Uterus (tissue), 4 donors: ENCODE measurements at places on chromosomes 12 and 14. TPM values are rescaled to one million over a fixed set of nuclear protein-coding genes. Genes with fewer than 3 reads are reported as not detected.

DNA sequence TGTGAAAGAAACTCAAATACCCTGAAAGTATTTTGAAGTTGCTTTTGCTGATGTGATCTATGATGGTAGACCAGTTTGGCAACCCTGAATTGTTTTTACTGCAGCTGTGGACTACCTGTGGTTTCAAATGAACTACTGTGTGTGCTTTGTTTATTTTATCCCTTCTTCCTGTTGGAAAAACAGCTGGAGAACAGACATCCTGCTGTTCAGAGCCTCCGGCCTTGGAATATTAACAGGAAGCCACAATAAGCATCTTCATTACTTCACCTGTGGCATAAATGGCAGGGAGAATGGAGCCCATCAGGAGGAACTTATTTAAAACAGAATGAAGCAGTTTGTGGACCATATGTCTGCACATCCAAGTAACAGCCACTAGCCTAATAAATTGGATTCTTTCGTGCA, 104.8 kb downstream of the DUSP6 start:
- DNase-seq = no peak

The GALNT9 gene
- total RNA-seq = not detected

The PMEL gene
- not detected for total RNA-seq

DNA sequence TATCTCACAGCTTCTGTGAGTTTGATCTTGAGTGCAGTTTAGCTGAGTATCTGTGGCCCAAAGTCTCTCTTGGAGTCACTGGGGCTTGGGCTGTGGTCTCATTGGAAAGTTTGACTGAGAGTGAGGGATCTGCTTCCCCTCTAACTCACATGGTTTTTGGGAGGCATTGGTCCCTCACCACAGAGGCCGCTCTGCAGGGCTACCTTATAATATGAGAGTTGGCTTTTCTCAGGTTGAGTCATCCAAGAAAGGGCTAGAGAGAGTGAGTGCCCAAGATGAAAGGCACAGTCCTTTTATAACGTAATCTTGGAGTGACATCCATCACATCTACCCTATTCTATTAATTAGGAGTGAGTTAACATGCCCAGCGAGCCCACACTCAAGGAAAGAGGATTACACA, 175.8 kb downstream of the SLC41A2 start:
- DNase-seq = no peak

- DNase-seq = no peak
Measured at GRCh38 chr12:1069846-1070245, 78.8 kb downstream of the ERC1 start.

GRCh38 chr14:65414961-65415589, 2.5 kb downstream of the FUT8 start:
- DNase-seq = no peak

DNA sequence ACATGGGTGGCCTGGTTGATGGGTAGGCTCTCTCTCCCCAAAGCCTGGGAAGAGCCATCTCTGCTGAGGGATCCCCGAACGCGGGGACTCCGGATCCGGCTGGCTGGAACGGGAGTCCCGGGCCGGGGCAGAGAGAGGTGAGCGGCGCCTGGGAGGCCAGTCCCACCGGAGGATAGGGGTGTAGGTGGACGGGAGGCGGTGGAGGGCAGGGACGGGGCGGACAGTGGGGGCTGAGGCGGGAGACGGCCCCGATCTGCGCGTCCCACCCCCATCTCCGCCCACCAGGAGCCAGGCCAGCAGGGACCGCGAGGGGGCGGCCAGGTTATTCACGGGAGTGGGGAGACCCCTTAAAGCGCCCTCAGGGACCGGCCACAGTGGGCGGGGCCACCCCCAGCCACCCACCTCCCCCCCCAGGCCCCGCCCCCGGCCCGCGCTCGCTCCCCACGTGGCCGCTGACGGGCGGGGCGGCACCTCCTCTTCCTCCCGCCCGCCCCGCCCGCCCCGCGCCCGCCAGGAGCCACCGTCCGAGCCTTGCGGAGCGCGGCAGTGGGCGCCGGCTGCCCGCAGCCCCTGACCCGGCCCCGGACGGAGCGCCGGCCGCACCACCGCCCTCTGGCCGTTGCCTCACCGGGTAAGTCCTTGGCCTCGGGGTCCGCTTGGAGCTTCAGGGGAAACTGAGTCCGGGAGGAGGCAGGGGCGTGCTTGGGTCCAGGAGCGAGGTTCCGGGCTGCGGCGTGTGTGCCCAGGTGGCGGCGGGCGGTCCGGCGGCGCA, at the start of gene INF2:
TSS of gene INF2 (plus strand) at position 510 of the 772 bp plus-strand sequence. CDS start 11,748 bp downstream, outside the sequence.
- peak; percentile 66 for DNase-seq

DNA sequence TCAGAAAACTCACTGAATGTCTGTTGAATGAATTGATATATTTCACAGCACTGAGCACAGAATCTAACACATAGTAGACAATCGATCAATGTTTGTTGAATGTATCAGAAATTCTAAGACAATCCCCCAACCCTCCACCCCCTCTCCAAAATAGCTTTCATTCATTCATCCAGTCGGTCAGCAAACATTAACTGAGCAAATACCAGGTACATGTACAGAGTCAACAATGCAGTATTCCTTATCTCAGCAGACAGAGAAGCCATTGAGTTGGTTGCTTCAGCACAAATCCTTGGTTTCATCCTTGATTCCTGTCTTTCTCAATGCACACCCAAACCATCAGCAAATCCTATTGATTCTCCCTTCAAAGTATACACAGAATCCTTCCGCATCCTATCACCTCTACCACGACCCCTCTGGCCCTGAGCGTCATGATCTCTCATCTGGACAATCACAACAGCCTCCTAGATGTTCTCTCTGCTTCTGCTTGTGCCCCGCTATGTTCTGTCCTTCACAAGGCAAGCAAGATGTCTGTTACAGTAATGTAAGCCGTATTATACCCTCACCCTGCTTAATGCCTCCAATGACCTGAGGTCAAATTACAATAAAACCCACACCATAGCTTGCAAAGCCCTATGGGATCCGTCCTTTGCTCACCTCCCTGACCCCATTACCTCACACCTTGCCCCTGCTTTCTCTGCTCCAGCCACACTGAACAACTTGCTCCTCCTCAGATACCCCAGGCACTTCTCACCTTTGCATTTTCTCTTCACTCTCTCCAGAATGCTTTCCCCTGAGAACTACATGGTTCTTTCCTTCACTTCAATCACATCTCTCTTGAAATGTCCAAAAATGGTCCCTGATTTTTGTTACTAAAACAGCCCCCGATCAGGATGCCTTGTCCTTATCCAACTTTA, 738.1 kb upstream of the TBX3 start:
- DNase-seq = no peak

The METTL17 gene
- total RNA-seq = 62.3 TPM

- no peak for DNase-seq
Measured at GRCh38 chr14:54796961-54797360, 105.7 kb downstream of the GCH1 start.

DNA sequence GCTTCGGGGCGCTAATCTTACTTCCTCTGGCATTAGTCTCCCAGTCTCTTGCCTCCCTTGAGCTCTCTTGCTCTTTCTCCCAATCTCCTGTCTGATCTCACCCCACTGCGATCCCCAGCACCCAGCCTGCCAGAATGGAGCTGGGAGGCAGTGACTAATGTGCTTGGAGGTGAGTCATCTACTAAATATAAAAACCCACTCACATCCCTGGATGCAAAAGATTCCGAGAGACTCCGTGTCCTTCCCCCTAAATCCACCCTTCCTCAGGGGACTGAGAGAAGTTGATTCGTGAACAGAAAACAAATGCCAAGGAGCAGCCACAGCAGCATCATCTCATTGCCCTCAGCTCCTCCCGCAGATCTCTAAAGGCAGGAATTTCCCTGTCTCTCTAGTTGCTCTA, 45.7 kb upstream of the KCNA5 start:
- peak; percentile 42 for DNase-seq

The NEMF gene
- 108 TPM for total RNA-seq

The SLC8A3 gene
- total RNA-seq = 1.8 TPM

The SPRING1 gene
- total RNA-seq = 14.3 TPM

GRCh38 chr14:90114554-90114953, 52.8 kb downstream of the KCNK13 start:
- no peak for DNase-seq

DNA sequence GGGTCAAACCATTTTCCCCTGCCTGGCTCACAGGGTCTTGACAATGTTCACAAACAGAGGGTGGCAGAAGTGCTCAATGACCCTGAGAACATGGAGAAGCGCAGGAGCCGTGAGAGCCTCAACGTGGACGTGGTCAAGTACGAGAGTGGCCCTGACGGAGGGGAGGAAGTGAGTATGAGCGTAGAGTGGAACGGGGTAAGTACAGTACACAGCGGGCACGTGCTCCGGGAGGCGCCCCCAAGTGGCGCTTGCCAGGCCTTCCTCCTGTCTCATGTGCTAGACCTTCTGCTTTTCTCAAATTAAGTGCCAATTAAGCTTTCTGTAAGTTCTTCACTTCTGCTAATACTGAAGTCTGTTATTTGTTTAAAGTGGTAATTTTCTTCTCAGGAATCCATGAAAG, 35.9 kb downstream of the XRCC3 start:
- DNase-seq = no peak

The TMPRSS12 gene
- total RNA-seq = not detected

GRCh38 chr12:49358483-49359141, 8.7 kb upstream of the SPATS2 start:
- DNase-seq = no peak

GRCh38 chr14:63039866-63040265, 5.4 kb downstream of the KCNH5 start:
- DNase-seq = no peak

The HOXC12 gene
- total RNA-seq = not detected

DNA sequence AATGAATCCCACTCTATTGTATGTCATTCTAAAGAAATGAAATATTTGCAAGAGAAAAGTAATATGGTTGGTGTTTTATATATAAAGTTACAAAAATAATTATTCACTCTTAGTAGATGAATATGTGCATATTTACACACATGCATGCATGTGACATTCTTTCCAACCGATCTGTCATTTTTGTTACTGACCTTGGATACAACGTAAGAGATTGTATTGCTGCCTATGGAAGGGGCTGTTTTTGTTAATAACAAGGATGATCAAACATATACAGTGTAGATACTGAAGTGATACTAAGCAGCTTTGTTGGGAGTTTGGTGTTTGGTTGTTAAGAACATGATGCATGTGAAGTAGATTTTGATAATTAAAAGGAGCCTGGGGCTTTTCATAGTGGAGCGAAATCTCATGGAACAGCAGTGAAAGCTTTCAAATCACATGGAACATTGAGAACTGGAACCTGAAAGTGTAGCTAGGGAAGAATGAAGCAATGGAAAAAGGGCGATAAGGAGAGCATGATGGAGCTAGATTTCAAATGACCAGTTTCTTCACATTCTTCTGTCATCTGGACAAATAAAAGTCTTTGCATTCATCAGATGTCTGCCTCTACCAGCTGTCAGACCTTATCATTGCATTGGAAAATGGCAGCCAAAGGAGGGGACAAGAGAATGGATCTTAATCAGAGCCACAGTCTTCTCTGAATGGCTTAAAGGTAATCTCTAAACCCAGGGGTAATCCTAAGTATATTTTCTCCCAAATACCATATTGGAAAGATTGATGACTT, 10.0 kb downstream of the BORCS5 start:
- no peak for DNase-seq

DNA sequence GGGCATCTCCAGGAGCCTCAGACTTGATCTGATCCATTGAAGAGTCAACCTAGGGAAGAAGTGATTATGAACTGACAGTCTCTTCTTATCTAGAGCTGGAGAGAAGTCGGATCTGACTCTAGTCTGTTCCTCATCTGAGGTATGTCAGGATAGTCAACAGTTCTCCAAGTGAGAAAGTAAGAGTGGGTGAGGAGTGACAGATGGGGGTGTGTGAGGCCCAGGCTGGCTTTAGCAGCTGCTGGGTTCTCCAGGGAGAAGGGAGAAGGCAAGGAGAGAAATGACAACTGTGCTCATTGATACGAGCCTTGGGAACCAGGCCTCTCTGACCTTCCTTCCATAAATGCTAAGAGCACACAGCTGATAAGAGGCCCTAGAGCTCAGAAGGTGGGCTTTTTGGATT, 53.3 kb downstream of the IRAK3 start:
- no peak for DNase-seq

The SETD3 gene
- 121 TPM for total RNA-seq

GRCh38 chr12:97752129-97752528, 289.5 kb downstream of the RMST start:
- DNase-seq = no peak

GRCh38 chr12:121610239-121611149, 15.8 kb upstream of the ORAI1 start:
- peak; percentile 57 for DNase-seq

DNA sequence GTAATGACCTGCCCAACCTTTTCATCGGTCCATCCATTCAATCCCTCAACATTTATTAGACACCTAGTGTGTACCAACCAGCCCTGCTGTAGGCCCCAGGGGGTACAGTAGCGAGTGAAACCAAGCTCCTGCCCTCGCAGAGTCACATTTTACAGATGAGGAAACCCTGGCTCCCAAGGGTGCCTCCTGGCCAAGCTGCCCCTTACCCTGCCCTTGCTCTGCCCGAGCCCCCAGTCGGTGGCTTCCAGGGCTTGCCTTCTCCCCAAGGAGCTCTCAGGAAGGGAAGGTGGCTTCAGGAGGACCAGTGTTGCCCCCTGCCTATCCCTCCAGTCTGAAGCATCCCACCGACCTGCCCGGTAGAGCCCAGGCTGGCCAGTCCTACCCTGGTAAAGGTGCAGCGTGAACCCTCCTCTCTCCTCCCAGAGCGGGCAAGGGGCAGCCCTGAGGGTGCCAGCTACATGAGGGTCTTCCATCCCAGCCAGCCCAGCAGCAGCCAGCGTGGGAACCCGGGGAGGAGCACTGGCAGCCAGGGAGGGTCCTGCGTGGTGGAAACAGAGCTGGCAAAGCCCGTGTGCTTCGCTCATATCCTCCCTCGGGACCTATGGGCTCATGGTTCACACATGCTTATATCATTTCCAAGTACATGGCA, 670 bp upstream of the BEGAIN start:
- DNase-seq = peak; percentile 6

DNA sequence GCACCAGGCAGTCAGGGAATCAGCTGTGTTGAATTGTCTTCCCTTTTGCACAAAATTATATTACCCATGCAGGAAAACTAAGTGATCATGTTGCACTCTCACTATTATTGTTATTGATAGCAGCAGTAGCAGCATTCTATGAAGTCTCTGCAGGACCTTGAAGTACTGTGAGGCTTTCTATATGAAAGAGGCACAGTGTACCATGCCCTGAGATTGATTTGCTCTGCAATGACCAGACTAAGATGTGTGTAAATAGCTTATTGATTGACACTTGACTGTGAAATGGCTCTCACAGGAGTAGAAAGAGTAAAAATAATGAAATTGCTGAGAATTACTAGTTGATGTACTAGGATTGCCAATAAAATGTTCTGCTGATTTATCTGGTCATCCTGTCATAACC, 99.9 kb downstream of the KICS2 start:
- no peak for DNase-seq

The PKP2 gene
- total RNA-seq = 0.77 TPM

GRCh38 chr14:88324930-88325329, 1.9 kb upstream of the KCNK10 start:
- no peak for DNase-seq

DNA sequence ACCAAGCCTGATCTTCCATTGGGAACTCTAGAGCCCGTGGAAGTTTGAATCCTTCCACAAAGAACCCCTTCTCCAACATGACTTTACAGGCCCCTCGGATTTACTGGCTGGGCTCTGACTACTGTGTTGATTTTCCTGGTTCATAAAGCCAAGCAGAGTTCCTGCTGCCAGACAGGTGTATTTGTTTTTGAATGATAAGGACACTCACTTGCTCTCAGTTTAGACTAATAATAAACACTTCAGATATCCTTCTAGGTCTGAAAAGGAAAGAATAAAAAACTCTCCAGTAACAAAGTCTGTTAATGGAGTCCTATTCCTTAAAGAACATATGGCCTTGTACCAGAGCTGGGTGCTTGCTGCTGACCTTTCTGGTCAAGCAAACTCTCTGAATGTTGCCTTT, 31.0 kb downstream of the SIX1 start:
- no peak for DNase-seq

The ANO2 gene
- 51.7 TPM for total RNA-seq

The C14orf132 gene
- total RNA-seq = 10.5 TPM

The KRT3 gene
- not detected for total RNA-seq
